ENCODE measurements at places on chromosomes 3 and 15.

- DNase-seq, result no peak
These were observed 259.1 kb upstream of the TPM1 start for GRCh38 chr15:62783303-62783957.

DNA sequence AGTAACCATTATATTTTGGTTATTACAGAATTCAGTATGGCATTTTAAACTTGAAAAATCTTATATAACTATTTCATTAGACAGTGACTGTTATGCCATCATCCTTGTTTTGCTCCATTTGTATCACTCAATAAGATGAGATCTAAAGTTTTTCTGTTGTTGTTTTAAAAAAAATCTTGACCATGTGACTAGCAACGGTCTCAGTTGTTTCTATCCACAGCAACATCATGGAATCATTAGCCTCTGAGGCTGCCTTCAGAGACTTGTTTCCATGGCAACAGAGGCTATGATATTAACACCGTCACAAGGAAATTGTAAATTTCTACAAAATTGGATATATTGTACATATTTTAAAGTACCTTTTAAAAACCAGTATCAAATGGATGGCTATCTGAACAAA lies 129.8 kb downstream of the DLG1 start:
- DNase-seq, result peak; percentile 10

- no peak for DNase-seq
These were observed 4.2 kb upstream of the NUP210 start for GRCh38 chr3:13424141-13424844.

- DNase-seq, result no peak
These were observed 2.6 kb downstream of the SACM1L start for GRCh38 chr3:45691842-45692241.

GRCh38 chr3:42117175-42118008 lies 26.2 kb downstream of the TRAK1 start:
- no peak for DNase-seq

DNA sequence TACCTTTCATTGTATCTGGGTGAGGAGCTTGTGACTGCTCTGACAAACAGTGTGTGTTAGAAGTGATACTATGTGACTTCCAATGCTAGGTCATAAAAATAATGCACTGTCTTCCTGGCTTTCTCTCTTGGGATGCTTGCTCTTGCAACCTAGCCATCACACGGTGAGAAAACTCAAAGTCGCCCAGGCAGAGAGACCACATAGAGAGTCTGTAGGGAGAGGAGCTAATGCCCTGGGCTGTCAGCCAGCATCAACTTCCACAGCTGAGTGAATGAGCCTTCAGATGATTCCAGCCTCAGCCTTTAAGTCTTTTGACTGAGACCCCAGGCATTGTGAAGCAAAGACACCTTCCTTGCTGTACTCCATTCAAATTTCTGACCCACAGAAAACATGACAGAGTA lies 220.6 kb upstream of the SGO1 start:
- no peak for DNase-seq

- no peak for DNase-seq
These were observed 134.4 kb upstream of the DAZL start for GRCh38 chr3:16739541-16740105.

DNA sequence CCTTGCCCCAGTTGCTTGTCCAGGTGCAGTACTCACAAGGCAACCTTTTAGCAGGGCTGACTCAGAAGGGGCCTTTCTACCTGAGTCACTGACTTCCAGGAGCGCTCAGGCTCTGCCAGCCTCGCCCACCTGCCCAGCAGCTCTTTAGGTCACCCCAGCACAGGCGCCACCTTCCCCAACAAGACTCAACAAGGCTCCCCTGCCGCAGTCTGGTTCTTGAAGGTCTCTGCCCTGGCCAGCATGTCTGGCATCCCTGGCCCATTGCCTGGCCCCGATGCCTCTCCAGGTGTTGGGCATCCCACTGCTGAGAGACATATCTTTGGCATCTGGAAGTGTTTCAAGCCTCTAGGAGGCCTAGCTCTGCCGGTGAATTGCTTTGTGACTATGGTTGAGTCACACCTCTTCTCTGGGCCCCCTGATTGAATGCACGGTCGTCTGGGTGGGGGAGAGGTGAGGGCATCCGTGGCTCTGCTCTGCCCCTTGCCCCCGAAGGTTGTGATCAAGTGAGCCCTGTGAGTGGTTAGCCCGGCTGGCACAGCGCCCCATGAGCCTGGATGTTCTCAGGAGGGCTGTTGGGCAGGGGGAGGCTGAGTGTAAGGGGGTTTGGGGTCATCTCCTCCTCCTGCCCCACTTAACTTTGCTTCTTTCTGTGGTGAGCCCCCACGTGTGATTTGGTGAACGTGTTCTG lies 21.6 kb downstream of the SNX33 start:
- DNase-seq, result no peak

DNA sequence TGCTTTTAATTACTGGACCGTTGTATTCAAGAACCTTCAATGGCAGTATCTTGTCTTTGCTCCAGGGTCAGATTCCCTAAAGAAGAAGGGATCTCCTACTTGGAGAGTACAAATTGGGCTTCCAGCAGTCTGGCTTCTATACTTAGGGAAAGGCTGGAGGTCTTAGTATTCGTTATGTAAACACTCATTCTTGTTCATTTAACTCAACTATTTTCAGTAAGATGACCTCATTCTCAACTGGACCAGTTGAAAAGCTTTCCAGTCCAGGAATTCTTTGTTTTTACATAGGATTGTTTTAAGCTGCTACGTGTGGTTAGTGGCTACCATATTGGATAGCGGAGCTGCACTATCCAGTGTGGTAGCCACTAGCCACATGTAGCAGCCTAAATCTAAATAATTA lies 4.6 kb downstream of the SENP5 start:
- DNase-seq, result no peak

DNA sequence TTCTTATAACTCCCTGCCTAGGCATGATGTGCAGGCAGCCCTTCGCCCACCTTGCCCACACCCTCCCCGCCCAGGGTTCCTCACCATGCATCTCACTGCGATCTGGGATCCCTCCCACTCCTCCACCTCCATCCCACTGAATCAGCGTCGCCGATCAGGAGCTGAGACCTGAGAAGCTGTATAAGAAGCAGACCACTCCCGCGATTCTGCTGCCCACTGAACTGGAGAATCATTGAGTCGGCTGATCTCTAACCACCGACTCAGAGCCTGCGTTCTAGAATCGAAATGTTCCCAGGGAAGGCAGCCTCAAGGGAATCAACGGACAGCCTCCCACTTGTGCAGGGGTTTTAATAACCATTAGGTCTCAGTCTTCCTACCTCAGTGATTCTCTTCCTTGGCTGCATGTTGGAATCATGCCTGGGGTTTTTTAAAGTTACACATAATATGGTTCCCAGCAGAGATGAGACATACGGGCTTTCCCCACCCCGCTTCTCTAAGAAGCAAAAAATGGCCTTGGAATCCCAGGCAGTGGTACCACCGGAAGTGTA lies 60.2 kb downstream of the TMEM44 start:
- DNase-seq, result no peak

DNA sequence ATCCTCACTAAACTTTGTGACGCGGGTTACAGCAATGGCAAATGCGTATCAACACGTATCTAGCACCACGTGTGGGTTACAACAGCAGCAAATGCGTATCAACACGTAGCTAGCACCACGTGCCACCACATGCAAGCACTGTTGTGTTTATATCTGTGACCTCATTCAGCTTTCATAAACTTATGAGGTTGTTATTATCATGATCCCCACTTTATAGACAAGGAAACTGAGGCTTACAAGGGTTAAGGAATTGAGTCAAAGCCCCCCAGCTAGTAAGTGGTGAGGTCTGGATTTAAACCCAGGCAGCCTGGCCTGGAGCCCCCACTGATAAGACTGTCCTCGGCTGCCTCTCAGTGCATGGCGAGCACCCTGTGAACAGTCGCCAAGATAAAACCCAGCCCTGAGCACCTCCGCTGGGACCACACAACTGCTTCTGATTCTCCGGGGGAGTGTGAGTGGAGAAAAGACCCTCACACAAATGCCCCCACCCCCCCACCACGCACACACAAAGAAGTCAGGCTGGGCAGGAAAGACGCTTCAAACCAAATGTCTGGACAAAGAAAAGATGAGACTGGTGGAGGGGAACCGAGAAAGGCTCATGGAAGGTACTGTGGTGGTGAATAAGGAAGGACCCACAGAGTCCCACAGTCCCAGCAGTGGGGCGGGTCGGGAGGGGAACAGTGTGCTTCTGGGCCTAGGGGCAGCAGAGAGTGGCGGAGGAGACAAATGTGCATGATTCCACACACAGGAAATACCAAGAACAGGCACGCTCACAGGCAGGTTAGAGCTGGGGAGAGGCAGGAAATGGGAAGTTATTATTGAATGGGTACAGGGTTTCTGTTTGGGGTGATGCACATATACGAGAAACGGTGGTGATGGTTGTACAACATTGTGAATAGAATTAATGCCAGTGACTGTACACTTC lies 173.4 kb downstream of the XXYLT1 start:
- no peak for DNase-seq

DNA sequence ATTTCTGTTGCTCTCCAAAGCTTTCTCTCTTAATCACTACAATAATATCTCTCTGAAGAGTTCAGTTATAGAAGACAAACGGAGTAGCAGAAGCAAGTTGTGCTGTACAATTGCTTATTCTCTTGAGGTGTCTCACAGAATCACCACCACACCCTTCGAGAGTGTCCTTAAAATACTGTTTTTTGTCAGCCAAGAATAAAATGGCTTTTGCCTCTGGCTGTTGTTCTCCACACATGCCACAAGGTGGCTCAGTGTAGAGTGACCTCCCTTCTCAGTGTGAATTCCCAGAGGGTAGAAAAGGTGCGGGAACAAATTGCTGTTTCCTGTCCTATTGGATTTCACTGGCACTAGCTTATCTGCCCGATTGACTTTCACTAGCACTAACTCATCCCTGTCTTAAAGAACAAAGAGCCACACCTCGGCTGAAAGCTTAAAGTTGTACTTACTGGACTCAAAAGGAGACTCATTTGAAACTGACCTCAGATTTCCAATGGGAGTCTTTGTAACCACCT lies 134.2 kb upstream of the SATB1 start:
- DNase-seq, result peak; percentile 64

DNA sequence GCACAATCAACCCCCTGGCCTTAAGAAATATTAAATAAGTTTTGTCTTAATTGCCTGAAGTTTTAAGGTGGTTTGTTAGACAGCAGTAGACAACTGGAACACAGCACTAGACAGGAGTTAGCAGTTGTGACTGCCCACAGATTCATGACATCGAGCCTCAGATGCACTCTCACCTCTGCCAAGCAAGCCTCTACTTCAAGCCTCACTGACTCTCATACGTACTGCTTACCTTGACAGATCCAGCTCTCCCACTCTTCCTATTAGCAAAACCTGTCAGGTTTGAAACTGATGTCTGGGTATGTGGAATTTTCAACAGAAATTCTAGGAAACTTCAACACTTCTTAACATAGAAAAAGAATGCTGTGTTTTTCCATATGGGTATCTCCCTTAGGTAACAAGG lies 382.9 kb upstream of the DPH6 start:
- DNase-seq, result no peak

DNA sequence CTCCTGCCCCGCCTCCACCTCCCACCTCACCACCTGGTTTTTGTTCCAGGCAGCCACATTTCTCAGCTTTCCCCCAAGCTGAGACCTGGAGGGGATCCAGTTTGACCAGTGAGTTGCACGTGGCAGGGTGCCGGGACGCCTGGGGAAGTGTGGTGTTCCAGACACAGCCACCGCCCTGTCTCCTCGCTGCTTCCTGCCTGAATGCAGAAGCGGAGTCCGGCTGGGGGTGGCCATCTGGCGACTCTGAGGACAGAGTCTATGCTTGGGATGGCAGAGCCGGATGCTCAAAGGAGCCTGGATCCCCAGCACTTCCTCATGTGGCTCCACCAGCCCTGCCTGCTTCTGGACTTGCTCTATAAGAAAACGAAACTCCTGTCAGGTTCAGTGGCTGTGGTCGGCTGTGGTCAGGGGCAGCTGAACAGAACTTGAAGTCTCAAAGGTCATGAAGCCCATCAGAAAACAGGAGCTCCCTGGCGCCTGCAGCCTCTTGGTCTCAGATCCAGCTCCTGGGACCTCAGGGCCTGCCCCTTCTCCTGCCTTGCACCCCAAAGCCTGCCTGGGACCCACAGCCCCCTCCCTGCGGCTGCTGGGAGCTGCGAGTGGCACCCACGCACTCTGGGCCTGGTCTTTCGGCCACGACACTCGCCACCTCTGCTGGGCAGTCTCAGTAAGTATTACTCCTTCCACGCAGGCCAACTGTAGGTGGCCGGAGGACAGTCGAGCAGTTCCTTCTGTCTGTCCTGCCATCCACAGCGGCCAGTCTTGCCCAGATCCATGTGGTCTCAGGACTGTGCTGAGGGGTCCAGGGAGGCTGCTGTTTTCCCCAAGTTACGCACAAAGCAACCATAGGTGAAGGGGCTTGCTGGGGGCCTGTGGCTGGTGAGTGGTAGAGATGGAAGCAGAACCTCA lies 112.8 kb upstream of the MEF2A start:
- no peak for DNase-seq

DNA sequence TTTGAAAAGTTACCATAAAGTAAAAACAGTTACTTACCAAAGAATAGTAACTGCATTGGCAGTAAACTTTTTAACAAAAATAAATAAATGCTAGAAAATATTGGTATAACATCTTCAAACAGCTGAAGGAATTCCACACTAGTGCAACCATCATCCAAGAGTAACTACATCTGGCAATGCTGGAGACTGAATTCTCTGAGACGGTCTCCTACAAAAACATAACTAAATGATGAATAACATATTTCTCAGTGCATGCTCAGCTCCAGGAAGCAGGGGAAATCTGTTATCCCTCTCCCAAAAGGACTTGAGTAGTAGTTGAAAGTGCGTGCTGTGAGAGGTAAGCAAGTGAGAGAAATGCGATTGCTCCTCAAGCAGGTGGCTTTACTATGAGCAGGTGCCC lies 526.8 kb upstream of the CCDC54 start:
- no peak for DNase-seq

- no peak for DNase-seq
These were observed 383.7 kb upstream of the PPP2R3A start for GRCh38 chr3:135581806-135582205.

- DNase-seq, result no peak
These were observed 618.6 kb downstream of the NLGN1 start for GRCh38 chr3:174016186-174016585.

DNA sequence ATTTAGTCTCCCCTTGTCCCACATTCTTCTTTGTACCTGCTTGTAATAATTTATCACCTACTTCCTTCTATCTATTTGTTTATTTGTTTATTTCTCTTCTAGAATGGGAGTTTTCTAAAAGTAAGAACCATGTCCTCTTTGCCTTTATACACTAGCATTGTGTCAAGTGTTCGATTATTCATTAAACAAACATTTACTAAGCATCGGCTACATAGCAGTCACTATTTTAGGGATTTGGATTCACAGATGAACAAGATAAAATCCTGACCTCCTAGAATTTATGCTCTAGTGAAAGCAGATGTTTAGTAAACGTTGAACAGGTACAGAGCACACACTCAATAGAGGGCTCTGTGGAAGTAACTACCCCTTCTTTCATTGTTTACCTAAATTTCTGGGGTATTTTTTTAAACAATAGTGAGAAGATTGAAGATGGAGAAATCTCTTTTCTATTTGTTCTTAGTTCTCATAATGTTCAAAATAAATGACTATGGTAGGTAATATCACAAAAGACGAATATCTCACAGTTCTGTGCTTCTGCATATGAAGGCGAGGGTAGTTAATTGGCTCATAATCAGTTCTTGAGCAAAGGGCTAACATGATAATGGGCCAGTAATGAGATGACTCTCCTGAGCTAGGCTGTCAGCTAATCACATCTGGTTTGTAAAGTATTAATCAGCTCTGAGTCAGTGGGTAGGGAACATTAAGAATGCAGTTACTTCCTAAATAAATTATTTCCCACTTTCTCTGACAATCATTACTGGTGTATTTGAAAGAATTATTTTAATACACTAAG lies 111.9 kb downstream of the SLC9A9 start:
- DNase-seq, result no peak

GRCh38 chr3:119662604-119663373 lies 2.4 kb upstream of the POPDC2 start:
- DNase-seq, result no peak

GRCh38 chr3:193971261-193971751 lies 164.6 kb upstream of the HES1 start:
- DNase-seq, result no peak

Data from CD4-positive, CD25-positive, alpha-beta regulatory T cell (primary cell).